ENCODE measurements at places on chromosomes 11 and 22.

DNA sequence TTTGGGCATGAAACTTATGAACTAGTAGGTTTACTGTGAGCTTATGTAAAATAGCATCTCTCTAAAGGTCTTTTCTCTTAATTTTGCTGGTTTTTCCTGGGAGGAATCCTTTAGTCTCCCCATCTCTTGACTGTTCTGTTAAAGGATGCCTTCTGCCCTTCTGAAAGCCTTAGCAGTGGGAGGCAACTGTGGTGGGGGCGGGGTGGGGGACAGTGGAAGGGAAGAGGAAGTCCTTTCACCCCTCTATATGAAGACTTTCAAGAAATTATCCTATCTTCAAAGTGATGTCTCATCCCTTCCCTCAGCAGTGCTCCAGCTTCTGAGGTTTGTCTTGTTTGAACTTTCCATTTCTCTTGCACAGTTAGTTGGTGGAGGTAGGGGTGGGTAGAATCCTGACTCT is 73.1 kb downstream of the ELP4 start:
- DNase-seq: no peak

GRCh38 chr11:132824642-132825041 is 707.7 kb downstream of the OPCML start:
- no peak for DNase-seq

DNA sequence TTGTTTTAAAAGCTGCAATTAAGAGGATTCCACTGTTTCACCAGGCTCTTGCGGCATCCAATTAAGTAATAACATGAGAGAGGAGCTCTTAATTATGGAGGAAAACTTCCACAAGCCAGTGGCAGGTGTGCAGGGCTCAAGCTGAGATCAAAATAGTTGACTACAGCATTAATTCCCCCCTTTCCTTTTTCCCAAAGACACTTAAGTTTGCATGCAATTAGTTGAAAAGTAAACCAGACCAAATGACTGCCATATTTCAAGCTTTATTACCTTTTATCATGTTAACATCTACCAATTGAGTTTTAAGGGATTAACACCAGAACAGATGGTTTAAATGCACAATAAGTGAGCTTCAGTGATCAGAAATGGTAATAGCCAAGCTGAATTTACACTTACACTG is 32.1 kb downstream of the FAM168A start:
- no peak for DNase-seq

- DNase-seq: no peak
Measured at GRCh38 chr11:61201476-61201875, 1.8 kb upstream of the PGA3 start.

DNA sequence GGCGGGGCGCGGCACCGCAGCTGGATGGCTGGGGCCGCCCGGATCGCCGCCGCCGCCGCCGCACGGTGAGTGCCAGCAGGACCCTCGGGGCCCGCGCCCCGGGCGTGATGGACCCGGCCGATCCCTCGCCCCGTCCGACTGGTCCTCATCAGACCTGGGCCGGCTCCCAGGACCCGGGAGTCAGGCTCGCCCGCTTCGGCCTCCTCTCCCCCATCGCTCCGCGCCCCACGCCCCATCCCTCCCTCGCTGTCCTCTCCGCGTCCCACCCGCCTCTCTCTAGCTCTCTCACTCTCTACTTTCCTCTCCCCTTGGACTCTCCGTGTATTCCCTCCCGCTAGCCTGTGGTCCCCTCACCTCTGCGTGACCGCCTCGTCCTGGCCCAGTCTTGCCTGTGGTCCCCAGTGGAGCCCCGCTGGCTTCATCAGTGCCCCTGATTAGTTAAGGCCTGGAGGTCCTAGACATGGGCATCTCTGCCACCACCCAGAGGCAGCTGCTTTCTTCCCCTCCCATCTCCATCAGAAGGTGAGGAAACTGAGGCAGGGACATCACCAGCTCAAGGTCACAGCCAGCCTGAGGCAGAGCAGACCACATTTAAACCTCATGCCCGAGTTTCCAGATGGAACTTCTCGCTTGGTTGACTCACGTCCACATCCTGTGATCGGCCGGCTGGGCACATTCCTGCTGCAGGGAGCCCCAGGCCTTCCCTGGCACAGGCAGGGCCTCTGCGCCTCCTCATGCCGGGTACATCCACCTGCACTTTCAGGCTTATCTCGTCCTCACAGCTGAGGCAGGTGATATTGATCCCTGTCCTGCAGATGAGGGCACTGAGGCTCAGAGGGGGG is 429 bp downstream of the SLC39A13 start:
- peak; percentile 86 for DNase-seq

- no peak for DNase-seq
Measured at GRCh38 chr11:70429724-70430521, 31.6 kb downstream of the CTTN start.

All from amniotic epithelial cell (primary cell).